Activated CD4-positive, alpha-beta memory T cell treated with anti-CD3 and anti-CD28 coated beads, Interleukin-2, amount 10 ng/mL, durations not matched to agents 7 days and 5 days (primary cell): ENCODE measurements at places on chromosomes 1 and 21. TPM values are rescaled to one million over a fixed set of nuclear protein-coding genes. Genes with fewer than 3 reads are reported as not detected.

GRCh38 chr1:205437570-205437969 lies 15.7 kb upstream of the LEMD1 start:
- no peak for DNase-seq

DNA sequence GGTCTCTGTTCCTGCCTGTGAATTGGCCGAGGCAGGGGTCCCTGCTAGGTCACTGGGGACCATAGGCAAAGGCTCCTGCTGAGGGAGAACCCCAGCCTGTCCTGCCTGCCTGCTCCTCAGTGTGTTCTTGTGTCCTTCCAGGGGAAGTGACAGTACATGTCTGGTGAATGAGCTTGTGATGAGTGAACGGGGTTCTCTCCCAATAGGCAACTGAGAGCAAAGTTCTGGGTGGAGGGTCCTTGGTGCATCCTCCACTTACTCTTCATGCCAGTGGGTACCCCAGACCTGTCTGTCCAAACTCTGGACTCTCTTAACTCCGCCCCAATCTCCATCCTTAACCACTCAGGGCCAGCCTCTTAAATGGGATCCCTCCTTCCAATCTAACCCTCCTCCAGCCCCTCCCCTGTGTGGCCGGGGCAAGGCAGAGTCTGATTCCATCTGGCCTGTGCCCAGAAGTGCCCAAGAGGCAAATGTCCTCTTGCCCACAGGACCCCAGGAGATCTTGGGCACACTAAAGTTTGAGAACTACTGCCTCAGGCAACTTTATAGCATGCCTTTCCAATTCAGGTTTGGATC lies 2.0 kb downstream of the XKR8 start:
- no peak for DNase-seq

DNA sequence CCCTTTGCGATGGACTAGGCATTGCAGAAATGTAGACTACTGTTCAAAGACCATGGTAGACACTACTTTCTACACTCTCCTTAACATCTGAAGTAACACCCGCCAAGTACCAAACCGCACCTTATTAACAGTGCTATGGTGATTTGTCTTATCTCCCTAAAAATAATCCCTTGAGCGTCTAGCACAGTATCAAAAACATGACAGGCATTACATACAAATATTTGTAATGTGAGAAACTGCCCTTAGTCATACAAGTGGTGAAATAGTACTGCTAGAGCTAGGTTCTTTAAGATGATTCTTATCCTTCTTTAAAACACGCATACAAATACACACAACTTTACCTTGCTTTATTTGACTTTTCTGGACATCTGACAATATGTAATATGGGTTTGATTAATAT lies 27.2 kb downstream of the PUM1 start:
- DNase-seq: no peak

GRCh38 chr1:80054129-80054528 lies 1047.6 kb upstream of the ADGRL4 start:
- DNase-seq: no peak

DNA sequence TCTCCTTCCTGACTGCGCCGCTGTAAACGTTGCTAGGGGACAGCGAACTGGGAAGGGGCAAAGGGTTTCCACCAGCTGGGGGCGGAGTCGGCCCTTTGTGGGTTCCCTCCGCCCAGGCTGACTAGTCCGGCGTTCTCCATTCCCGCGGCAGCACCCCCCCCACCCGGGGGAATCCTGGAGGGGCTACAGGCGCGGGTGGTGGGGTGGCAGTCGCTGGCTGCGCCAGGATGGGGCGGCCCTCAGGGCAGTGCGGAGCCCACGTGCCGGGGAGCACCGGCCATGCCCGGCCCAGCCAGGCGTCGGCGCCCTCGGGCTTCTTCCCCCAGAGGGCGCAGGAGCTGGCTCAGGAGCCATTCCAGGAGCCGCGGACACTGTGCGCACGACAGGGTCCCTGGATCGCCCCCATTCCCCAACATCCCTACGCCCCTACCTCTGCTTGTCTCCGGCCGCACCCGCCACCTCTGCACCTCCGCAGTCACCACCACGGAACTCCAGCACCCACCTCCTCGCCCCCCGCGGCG lies 476 bp downstream of the BATF3 start:
- DNase-seq: peak; percentile 66

GRCh38 chr1:181742426-181742825 lies 259.1 kb downstream of the CACNA1E start:
- DNase-seq: no peak

GRCh38 chr1:184267747-184268146 lies 119.1 kb upstream of the C1orf21 start:
- no peak for DNase-seq

GRCh38 chr1:24969596-24970398 lies 39.7 kb upstream of the RUNX3 start:
- DNase-seq: no peak

DNA sequence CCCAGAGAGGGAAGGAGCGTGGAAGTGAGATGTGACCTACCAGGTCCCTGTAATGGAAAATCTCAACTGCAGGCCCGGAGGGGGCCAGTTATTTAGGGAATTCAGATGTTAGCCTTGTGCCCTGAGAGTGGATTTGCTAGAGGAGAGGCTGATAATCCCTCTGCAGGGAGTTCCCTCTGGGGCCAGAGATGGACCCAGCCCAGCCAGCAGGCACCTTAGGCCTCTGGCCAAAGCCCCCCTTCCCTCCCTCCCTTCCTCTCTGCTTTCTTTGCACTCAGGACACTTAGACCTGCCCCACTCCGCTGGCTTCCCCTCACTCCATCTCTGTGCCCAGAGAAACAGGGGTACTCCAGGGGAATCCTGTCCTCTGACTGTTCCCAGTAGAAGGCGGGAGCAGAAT lies 1.5 kb upstream of the ATP1A2 start:
- DNase-seq: no peak

The CD48 gene
- 404 TPM for total RNA-seq

The TTC39A gene
- not detected for total RNA-seq

The LINGO4 gene
- total RNA-seq: 1.2 TPM
